ENCODE measurements at places on chromosomes 1 and 21. TPM values are rescaled to one million over a fixed set of nuclear protein-coding genes. Genes with fewer than 3 reads are reported as not detected.

DAP3 gene
- 84.3 TPM for total RNA-seq

KRTAP26-1 gene
- not detected for total RNA-seq

ANKRD45 gene
- total RNA-seq = 1.3 TPM

TNFSF4 gene
- total RNA-seq = 1.2 TPM

S100A9 gene
- total RNA-seq = 21.0 TPM

All from left colon (tissue), 2 donors.